ENCODE measurements at places on chromosomes 7 and 10. TPM values are rescaled to one million over a fixed set of nuclear protein-coding genes. Genes with fewer than 3 reads are reported as not detected.
A peak's percentile ranks its signal among the peaks of the same experiment; 100 is the strongest.

- peaks cover 100% of the 10 kb centered on the region for H3K27me3 ChIP-seq
- peaks cover 20% of the 10 kb centered on the region for H3K4me1 ChIP-seq
These were observed 1.1 kb downstream of the NKX1-2 start for GRCh38 chr10:124448696-124449169.

DNA sequence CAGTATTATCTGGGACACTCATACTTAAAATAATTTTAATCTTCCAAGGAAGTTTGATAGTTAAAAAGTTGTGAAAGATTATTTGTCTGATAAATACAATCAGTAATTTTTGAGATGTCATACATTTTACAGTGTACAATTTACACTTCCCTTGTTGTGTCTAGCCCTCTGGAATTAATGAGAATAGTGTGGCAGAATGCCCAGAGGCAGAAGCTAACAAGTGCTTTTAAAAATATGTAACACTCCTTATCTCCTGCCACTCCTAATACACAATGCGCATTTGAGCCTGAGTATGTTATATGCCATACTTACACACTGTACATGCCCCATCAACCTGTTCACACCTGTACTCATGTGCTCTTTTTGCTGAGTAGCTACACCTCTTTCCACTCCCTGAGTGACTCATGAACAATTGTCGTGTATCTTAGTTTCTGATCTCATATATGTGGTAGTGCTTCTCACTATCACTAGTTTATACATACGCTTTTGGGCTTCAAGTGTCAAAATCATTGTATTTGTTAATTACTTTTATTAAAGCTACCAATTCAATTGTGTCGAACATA lies 106.9 kb upstream of the GNAI1 start:
- no peak for DNase-seq
- no peaks in the 10 kb centered on the region for H3K4me1 ChIP-seq
- no peaks in the 10 kb centered on the region for H3K27me3 ChIP-seq
- H3K4me3 ChIP-seq, result no peak overlapping the region
- H3K36me3 ChIP-seq, result no peaks in the 10 kb centered on the region

LHFPL3 gene
- 0.32 TPM for total RNA-seq

DNA sequence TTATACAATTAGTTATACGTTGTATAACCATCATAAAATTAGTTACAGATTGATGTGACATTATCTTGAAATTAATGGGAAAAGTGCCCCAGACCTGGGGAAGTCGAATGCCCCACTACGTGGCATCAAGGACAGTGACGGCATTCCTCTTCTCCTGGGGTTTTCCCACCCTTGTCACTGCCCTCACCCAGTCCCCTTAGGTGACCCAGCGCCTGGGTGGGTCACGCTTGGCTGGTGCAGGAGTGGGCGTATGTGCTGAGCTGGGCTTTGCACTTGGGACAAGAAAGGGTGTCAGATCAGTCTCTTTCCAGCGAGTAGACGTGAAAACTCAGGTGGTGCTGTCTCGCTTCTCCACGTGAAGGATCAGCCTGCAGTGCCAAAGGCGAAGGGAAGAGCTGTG lies 7.6 kb downstream of the FOXK1 start:
- DNase-seq, result no peak
- peak overlapping the region; percentile 10 for H3K27ac ChIP-seq
- H3K4me1 ChIP-seq, result peaks cover 32% of the 10 kb centered on the region

DNA sequence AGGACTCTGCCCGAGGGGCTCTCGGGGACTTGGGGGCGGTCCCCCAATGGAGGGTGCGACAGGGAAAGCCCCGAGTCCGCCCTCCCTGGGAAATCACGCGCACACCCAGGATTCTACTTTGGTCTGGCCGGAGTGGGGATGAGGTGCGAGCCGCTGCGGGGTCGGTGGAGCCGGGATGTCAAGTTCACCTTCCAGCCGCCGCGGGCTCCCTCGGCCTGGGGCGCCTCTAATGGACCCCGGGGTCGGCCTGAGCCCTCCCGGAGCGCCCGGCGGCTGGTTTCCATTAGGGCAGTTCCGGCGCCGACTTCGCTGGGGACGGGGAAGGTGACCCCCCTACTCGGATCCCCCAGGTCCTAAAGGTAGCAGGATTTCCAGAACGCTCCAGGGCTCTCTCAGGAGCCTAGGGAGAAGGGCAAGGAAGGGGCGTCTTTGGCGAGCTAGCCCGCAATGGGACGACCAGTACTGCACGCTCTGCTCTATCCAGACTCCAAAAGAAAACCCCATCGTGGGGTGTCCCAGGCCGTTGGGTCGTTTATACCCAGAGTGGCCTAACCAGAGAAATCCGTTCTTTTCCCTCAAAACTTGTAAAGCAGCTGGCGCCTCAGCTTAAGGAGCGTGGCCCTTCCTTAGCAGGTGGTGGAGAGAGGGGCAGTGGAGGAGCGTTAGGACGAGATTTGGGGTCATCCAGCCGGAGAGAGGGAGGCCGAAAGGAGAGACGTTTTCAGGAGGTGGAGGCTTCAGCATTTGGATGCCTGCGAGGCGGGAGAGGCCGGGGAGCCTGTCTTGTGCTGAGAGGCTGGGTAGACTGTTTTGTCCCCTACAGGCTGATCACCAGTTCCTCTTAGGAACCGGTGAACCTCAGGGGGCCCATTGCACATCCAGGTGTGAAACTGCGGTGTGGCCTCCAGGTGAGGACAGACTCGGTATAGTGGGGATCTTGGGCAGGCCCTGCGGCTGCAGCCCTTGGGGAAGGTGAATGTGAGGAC lies 860 bp upstream of the WDR86 start:
- peaks cover 65% of the 10 kb centered on the region for H3K27me3 ChIP-seq
- H3K36me3 ChIP-seq, result no peaks in the 10 kb centered on the region
- H3K27ac ChIP-seq, result peak overlapping the region; percentile 62
- DNase-seq, result no peak
- peak overlapping the region; percentile 31 for H3K4me3 ChIP-seq

DNA sequence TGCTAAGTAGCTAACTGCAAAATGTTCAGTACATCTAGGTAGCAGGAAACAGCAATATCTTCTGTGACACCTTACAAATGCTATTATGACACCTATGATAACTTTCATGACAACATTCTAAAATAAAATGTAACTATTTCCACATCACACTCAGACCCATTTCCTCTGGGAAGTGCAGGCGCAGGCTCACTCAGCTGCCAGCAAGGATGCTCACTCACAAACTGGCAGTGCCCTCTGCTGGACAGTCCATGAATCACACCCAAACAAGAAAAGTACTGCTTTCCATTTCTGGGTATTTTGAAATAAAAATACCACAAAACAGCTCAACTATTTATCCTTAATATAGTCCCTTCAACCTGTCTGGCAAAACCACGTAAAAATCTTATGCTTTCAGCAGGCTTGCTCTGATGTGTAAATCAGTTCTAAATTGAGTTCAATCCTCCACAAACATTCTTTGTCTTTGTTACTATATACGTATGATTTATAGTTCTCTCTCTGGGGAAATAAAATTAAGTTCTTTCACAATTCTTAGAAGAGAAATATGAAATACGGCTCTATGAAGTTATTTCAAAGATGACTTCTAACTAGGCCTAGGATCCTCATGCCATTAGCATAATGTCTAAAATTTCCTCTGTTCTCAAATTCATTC lies 176.6 kb downstream of the PARD3 start:
- no peaks in the 10 kb centered on the region for H3K36me3 ChIP-seq
- H3K27me3 ChIP-seq, result no peaks in the 10 kb centered on the region
- DNase-seq, result peak; percentile 82

DNA sequence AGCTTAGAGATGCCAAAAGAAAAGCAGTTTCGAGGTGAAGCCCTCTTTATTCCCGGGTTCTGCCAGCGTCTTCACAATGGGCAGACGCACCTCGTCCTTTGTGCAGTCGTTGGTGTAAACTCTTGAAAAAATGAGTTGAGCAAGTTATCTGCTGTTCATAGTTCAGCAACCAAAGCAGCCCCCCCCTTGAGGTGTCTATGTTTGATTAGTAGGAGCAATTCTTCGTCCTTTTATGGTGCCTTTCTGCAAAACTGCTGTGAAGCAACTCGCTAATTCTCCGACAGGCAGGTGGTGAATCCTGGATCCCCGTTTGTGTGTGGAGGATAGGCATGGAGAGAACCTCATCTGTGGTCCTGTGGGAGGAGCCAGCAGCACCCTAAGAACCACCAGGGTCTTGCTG lies 234.5 kb downstream of the GLRX3 start:
- no peaks in the 10 kb centered on the region for H3K27me3 ChIP-seq
- no peak for DNase-seq
- H3K36me3 ChIP-seq, result no peaks in the 10 kb centered on the region
- H3K4me3 ChIP-seq, result no peak overlapping the region
- no peak overlapping the region for H3K27ac ChIP-seq
- H3K4me1 ChIP-seq, result no peaks in the 10 kb centered on the region

GRCh38 chr10:124152139-124153022 lies 59.0 kb upstream of the CHST15 start:
- H3K4me3 ChIP-seq, result no peak overlapping the region
- no peaks in the 10 kb centered on the region for H3K36me3 ChIP-seq
- no peaks in the 10 kb centered on the region for H3K27me3 ChIP-seq
- H3K4me1 ChIP-seq, result peaks cover 57% of the 10 kb centered on the region
- peak overlapping the region; percentile 77 for H3K27ac ChIP-seq

STEAP2 gene
- 22.4 TPM for total RNA-seq

- peak; percentile 16 for DNase-seq
- H3K27ac ChIP-seq, result no peak overlapping the region
- H3K4me1 ChIP-seq, result peaks cover under 1% of the 10 kb centered on the region
- no peak overlapping the region for H3K4me3 ChIP-seq
- no peaks in the 10 kb centered on the region for H3K27me3 ChIP-seq
- H3K36me3 ChIP-seq, result no peaks in the 10 kb centered on the region
These were observed 144.7 kb downstream of the TRIL start for GRCh38 chr7:28813243-28813962.

GRCh38 chr10:20890009-20890408 lies 7.1 kb downstream of the NEBL start:
- no peaks in the 10 kb centered on the region for H3K36me3 ChIP-seq
- H3K4me1 ChIP-seq, result no peaks in the 10 kb centered on the region
- H3K27me3 ChIP-seq, result no peaks in the 10 kb centered on the region
- no peak for DNase-seq

CYP2C9 gene
- total RNA-seq, result 7.4 TPM

- no peaks in the 10 kb centered on the region for H3K4me1 ChIP-seq
- H3K4me3 ChIP-seq, result no peak overlapping the region
- DNase-seq, result peak; percentile 70
- no peak overlapping the region for H3K27ac ChIP-seq
- H3K36me3 ChIP-seq, result no peaks in the 10 kb centered on the region
These were observed 42.2 kb upstream of the PDGFA start for GRCh38 chr7:561631-562373.

- DNase-seq, result no peak
- H3K27me3 ChIP-seq, result no peaks in the 10 kb centered on the region
- H3K4me3 ChIP-seq, result no peak overlapping the region
- H3K36me3 ChIP-seq, result no peaks in the 10 kb centered on the region
- no peak overlapping the region for H3K27ac ChIP-seq
- H3K4me1 ChIP-seq, result no peaks in the 10 kb centered on the region
These were observed 786.6 kb downstream of the LRMDA start for GRCh38 chr10:76218035-76218434.

DNA sequence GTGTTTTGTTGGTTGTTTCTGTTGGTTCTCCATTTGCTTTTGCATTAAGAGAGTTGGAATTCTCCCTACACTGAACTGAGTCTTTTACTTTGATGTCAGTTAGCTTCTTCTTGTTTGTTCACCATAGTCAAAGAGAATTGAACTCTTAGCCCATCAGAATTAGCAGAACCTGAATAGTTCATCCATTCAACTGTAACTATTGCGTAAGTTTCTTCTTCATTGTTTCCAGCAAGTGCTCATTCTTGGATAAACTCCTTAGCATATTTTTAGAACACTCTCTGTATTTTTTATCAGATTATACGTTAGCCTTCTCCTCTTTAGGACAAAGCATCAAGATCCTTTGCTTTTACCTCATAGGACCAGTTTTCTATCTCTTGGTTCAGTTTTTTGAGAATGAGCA lies 128.4 kb upstream of the RAB11FIP2 start:
- no peaks in the 10 kb centered on the region for H3K4me1 ChIP-seq
- H3K27ac ChIP-seq, result no peak overlapping the region
- H3K27me3 ChIP-seq, result no peaks in the 10 kb centered on the region
- no peak for DNase-seq
- H3K4me3 ChIP-seq, result no peak overlapping the region
